Activated gamma-delta T cell treated with anti-CD3 and anti-CD28 coated beads, Interleukin-2, amount 50 U/mL, for 16 hours (primary cell): ENCODE measurements at places on chromosomes 3 and 15.

- DNase-seq, result no peak
Measured at GRCh38 chr3:179265875-179266274, 15.0 kb upstream of the KCNMB3 start.

DNA sequence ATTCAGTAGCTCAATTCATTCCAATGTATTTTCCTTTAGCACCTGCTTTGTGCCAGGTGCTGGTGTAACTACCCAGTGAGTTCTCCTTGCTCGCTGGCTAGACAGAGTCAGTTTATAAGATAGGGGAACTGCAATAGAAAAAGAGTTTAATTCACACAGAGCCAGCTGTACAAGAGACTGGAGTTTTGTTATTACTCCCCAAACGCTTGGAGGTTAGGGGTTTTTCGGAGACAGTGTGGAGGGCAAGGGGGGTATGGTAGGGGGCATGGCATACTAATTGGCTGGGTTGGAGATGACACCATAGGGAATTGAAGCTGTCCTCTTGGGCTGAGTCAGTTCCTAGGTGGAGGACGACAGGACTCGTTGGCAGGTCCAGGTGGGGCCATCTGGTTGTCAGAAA is 5.4 kb upstream of the CFAP91 start:
- DNase-seq, result no peak

GRCh38 chr15:95464509-95464908 is 866.0 kb upstream of the NR2F2 start:
- no peak for DNase-seq

- DNase-seq, result no peak
Measured at GRCh38 chr15:40437752-40438687, 2.7 kb upstream of the BAHD1 start.
